CMK (cell line): ENCODE measurements at places on chromosomes 3 and 15.

DNA sequence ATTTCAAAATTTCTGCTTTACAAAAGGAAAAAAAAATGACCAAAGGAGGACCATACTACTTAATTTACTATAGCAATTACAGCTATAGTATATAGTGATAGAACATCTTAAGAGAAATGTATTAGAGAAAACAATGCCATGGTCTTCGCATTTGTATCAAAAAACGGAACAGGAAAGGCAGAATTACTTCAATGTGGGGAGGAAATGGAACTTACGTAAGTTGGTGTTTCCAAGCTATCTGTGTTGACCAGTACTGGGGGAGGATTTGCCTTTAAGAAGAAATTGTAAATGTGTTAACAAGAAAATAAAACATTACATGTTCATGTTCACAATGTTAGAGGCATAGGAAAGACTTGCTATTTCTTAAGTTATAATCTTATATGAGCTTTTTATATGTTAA, 119.9 kb upstream of the MELTF start:
- peak; percentile 11 for DNase-seq

DNA sequence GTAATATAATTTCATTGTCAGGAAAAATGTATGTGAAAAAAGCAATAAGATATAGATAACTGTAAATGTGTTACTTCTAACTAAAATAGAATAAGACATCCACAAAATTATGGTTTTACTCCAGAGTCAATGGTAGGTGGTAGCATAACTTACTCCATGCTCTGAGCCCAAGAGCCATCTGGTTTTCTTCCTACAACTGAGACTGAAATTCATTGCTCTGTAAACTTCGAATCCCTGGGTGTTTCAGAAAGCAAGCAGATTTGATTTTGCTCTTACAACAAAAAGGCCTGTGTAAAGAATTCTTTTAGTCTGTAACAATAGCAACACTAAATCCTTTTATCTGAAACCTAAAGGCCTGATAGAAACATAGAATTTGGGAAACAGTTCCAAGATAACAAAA, 805.9 kb downstream of the AGBL1 start:
- DNase-seq: no peak

- DNase-seq: no peak
Measured at GRCh38 chr3:149388531-149389417, 11.3 kb upstream of the TM4SF1 start.

DNA sequence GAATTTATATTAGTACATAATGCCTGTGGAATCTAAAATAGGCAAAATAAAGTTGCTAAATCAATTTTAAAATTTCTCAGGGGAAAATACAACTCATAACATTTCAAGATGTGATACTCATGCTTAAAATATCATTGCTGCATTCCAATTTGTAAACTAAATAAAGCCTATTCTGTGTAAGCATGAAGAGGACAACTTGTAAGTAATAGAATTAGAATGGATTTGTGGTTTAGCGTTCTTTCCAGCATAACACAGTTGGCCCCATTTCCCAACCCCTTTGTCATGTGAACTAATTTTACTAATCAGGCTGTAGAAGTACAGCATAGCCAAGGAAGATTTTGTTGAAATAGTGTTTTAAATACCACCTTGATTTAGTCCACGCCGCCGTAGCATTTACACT, 437.2 kb downstream of the SI start:
- DNase-seq: no peak

- no peak for DNase-seq
Measured at GRCh38 chr3:12230406-12230805, 58.5 kb upstream of the PPARG start.

- DNase-seq: no peak
Measured at GRCh38 chr15:37375519-37375918, 275.2 kb upstream of the MEIS2 start.

GRCh38 chr3:156720826-156721225, 46.4 kb downstream of the TIPARP start:
- DNase-seq: no peak

GRCh38 chr3:133868186-133868585, 27.5 kb downstream of the RAB6B start:
- DNase-seq: no peak

- no peak for DNase-seq
Measured at GRCh38 chr15:62253294-62253693, 88.2 kb upstream of the C2CD4B start.

GRCh38 chr3:179551349-179552105, 11.2 kb upstream of the ACTL6A start:
- DNase-seq: no peak

DNA sequence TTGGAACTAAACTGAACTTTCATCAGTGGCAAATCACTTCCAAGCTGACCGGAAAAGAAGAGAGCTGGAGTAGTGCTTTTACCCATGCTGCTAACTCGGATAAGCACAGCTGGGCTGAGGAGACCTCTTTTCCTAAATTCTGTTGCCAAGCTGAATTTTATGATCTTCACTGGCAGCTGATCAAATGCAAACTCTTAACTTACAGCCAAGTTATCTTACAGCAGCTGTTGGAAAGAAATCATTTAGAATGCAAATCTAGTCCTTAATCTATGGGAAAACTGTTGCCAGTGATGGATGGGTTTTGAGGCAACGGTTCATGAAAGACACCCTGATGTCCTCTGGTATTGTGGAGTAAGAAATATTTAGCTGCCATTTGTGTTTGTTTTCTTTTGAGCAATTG, 216.5 kb downstream of the ZNF385D start:
- no peak for DNase-seq
